DMS79 treated with DMSO at 0.1 percent for 48 hours (cell line): ENCODE measurements at places on chromosomes 1 and 21.

GRCh38 chr1:2158272-2158671 lies 36.3 kb downstream of the FAAP20 start:
- DNase-seq: no peak

DNA sequence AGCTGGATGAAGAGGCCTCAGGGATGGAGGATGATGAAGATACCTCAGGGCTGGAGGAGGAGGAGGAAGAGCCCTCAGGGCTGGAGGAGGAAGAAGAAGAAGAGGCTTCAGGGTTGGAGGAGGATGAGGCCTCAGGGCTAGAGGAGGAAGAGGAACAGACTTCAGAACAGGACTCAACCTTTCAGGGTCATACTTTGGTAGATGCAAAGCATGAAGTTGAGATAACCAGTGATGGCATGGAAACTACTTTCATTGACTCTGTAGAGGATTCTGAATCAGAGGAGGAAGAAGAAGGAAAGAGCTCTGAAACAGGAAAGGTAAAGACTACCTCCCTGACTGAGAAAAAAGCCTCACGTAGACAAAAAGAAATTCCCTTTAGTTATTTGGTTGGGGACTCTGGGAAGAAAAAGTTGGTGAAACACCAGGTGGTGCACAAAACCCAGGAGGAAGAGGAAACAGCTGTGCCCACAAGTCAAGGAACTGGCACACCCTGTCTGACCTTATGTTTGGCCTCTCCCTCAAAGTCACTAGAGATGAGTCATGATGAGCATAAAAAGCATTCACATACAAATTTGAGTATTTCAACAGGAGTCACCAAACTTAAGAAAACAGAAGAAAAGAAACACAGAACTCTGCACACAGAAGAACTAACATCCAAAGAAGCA lies 15.4 kb downstream of the L1TD1 start:
- no peak for DNase-seq

GRCh38 chr1:30447701-30448100 lies 275.7 kb downstream of the MATN1 start:
- no peak for DNase-seq

- DNase-seq: no peak
Measured at GRCh38 chr1:15737324-15738319, 1.6 kb downstream of the SLC25A34 start.

- peak; percentile 66 for DNase-seq
Measured at GRCh38 chr1:145985502-145986439, 10.6 kb downstream of the TXNIP start.

DNA sequence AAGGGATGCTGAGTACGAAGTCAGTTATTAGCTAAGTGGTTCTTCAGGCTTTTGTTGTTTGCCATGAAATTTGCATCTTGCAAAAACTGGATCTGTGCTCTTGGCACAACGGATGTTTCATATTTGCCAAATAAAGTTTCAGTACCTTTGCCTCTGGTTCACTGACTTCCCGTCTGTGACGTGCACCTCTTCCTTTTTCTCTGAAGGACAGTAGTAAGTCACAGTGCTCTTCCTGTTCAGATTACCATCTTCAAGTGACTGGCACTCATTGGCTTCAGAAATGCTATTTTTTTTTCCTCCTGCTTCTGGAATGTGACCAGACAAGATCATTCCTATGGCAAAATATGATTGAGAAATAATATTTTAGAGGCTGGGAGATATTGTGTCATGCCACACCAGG lies 75.9 kb upstream of the GREM2 start:
- DNase-seq: no peak

- DNase-seq: no peak
Measured at GRCh38 chr1:186438567-186438966, 22.3 kb downstream of the PDC start.

DNA sequence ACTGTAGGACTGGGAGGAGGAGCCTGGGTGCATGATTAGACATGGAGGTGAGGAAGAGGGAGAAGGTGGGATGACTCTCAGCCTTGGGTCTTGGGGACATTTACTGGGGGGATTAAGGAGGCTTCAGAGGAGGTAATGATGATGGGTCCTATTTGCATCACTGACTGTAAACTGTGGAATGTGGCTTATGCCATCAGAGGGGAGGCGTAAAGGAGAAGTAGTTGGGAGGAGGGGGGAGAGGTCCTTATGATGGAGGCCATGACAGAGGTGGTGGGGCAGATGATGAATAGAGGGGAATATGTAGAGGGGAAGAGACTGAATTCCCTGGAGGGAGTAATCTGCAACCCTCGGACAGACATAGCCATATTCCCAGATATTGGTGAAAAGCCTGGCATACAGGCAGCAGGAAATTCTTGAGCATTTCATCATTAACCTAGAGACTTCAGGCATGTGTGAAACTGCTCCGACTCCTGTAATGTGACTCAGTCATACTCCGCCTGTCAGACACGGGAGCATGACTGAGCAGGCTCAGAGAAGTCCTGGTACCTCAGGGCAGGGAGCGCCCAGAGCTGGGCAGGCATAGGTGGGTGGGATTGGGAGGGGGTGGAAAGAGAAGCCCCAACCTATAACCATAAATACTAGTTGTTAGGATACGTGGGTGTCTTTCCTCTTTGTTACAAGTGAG lies 8.0 kb upstream of the LCE5A start:
- DNase-seq: no peak

DNA sequence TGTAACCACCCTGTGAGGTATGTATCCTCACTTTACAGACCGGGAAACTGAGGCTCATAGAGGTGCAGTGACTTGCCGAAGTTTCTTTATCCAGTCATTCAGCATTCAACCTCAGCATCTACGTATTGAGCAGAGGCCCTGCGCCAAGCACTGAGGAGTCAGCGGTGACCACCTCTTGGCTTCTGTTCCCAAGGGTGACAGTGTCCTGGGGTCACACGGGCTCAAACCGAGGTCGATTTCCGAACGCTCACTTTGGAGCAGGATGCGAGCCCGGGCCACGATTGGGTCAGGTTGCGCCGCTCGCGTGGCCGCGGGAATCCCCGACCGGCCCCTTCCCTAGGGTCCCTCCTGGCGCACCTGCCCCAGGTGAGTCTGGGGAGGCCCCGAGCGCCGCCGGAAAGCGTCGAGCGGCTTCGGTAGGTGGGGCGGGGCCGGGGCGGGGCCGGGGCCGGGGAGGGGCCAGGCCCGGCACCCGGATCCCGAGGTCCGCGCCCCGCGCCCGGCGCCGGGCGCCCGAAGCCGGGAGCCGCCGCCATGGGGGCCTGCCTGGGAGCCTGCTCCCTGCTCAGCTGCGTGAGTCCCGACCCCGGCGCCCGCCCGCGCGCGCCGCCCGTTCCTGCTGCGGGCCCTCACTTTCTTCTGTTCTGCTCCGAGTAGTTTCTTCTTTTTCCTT lies at the start of gene SERINC2:
TSS of gene SERINC2 (plus strand) at position 482 of the 673 bp plus-strand sequence. CDS start at position 535, 53 bp downstream.
- peak; percentile 81 for DNase-seq

- no peak for DNase-seq
Measured at GRCh38 chr1:219324629-219325367, 151.1 kb downstream of the LYPLAL1 start.
